ENCODE measurements at places on chromosomes 4 and X. TPM values are rescaled to one million over a fixed set of nuclear protein-coding genes. Genes with fewer than 3 reads are reported as not detected.

The CORIN gene
- 0.15 TPM for total RNA-seq

The RPS6KA6 gene
- not detected for total RNA-seq

The MAGT1 gene
- total RNA-seq, result 99.6 TPM

The SOX3 gene
- not detected for total RNA-seq

The ZMAT1 gene
- total RNA-seq, result 0.73 TPM

All from melanocyte of skin (primary cell).